ENCODE measurements at places on chromosomes 7 and 10.

GRCh38 chr10:17210361-17210760 is 8.9 kb upstream of the TRDMT1 start:
- DNase-seq: no peak

DNA sequence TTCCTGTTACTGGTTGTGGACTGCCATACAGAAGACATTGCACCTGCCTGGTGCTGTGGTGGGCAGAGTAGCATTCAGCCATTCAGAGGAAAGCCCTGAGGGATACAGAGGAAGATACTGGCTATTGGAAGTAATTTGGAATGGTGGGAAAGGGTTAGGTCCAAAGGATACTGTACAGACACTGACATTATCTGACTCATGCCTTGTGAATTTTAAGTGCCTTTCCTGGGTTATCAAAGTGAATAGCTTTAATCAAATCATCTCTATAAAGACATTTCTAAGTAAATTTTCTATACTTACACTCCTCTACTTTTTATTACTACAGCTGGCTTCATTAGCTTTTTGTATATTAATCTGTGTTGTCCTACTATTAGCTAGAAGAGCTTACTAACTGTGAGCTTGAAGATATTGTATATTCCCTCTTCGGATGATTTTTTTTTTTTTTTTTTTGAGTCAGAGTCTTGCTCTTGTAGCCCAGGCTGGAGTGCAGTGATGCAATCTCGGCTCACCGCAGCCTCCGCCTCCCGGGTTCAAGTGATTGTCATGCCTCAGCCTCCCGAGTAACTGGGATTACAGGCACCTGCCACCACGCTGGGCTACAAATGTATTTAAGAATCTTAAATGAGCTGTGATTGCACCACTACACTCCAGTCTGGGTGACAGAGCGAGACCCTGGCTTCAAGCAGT is 186.5 kb downstream of the ADK start:
- DNase-seq: no peak

DNA sequence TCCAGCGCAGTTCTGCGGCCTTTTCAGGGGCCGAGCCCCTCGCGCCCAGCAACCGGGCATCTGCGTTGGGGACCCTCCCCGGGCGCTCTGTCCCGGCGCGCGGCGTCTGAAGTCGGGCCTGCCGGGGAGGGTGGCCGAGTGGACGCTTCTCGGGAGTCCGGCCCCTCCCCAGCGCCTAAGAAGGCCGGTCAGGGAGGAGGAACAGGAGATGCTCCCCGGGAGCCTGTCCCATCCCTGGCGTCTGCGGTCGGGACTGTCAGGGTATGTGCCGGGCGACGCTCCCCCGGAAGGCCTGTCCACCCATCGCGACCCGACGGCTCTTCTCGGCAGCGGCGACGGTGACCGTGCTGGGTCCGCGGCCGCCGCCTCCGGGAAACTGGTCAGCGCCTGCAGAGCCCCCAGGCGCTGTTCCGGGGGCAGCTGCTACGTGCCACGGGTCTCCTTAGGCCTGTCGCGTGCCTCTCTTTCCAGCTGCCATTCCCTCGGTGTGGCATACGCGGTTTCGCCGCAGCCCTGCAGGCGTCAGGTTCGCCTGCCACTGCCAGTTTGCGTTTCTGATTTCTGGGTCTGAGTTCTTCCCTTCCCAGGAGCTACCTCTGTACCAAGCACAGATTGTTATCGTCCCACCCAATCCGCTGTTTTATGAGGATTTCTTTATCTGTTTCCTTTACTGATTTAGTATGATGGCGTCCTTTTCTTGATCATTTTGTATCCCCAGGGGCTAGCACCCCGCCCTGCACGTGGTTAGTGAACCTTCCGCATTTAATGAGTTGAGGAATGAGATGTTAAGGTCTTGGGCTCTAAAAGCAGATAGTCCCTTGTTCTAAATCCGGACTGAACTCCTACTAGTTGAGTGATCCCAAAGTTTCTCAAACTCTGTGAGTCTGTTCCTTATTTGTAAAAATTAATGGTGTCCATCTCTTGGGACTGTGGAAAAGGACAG is 782 bp downstream of the IFIT5 start:
- DNase-seq: peak; percentile 71

- no peak for DNase-seq
These were observed 72.8 kb downstream of the PRSS58 start for GRCh38 chr7:142185069-142185468.

- no peak for DNase-seq
These were observed 39.0 kb upstream of the TECTB start for GRCh38 chr10:112244197-112244596.
